Anterior cingulate cortex (tissue), 58 donors: ENCODE measurements at places on chromosomes 7 and 10.

DNA sequence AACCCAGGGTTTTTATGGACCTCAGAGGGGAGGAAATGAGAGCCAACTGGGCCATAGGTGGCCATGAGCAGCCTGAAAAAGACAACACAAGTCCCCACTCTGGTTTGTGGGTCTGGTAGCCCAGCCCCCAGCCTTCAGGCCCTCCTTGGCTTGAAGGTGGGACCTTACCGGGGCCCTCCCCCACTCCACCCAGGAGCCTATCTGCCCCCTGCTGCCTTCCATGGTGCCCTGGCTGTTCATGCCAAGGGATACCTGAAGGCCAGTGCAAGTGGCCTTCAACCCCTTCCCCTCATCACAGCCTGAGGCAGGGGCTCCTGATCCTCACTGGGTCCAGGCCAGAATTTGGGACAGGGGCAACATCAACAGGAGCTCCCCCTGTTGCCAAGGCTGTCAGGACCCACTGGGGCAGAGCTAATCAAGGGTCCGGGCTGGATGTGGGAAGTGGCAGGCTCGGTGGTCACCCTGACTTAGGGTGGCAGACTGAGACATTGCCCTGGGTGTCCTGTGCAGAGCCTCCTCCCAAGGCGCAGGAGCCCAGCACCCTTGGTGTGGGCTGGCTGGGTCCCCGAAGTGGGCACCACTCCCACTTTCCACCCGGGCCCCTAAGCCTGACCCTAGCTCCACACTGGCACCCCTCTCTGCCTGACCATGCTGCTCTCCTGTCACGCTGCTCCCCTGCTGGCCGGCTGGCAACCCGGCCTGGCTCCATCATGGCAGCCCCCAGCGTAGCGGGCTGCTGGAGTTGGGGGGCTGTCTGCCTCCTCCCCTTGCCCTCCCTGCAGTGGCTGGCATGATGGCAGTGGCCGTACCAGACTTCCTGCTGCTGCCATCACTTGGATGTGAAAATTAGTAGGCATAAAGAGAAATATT lies 6.4 kb downstream of the WDFY4 start:
- no peak for DNase-seq

- no peak for DNase-seq
Measured at GRCh38 chr7:140029072-140029471, 33.7 kb downstream of the PARP12 start.

DNA sequence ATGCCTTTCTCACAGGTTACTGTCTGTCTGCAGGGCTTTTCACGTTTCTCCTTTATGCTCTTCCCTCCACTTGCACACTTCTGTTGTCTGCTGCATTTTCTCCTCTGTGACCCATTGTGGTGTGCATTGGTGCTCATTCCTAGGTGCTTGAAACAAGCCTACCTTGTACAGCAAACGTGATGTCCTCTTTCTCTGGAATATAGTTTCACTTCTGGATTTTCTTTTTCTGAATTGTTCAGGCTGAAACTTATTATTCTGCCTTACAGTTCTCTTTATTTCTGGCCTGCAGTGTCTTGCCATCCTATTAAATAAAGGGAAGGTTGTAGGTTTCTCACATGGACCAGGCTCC lies 128.8 kb upstream of the SAMD8 start:
- no peak for DNase-seq

GRCh38 chr10:7642491-7643011 lies 24.2 kb downstream of the ITIH5 start:
- no peak for DNase-seq

DNA sequence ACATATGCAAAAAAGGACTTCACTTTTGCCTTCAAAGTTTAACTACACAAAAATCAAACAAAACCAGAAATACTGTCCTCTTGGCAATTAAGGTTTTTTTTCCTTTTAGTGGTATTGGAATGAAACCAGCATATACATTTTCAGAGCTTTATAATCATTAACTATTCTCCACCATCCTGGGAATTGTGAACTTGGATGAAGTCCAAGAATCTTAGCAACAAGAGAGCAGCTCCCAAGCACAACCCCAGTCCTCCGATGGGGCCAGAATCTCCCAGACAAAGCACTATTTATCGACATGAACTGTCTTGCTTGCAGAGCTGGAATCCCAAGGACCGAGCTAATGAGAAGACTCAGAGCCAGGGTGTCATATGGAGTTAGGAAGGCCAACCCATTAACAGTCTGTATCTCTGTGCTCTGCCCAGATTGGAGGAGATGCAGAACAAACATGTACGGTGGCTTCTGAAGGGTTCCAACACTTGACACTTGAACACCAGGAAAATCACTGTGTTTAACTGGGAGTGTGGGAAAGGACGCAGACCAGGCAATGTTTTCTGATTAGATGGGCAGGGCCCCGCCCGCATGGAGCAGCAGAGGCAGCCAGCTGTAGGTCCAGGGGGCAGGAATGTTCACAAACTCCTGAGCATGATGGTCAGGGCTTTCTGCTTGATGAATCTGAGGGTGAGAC lies 35.5 kb downstream of the PPP1R3C start:
- DNase-seq = peak; percentile 22

GRCh38 chr10:128050936-128051335 lies 75.3 kb downstream of the MKI67 start:
- DNase-seq = no peak

DNA sequence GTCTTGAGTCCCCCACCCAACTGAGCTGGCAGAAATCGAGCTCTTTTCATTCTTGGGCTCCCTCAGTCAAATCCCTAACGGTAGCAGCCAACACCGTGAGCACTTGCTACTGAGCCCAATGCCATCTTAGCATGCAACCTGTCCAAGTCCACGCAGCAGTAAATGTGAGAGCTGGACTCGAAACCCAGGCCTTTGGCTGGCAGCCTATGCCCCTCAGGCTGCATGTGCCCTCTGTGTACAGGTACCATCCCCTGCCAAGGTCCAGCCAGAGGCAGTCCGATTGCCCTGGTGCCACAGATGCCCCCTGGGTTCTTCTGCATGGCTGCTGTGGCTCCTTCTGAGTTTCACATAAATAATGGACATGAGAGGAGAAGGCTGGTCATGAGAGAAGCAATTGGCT lies 1.2 kb upstream of the TMEM273 start:
- no peak for DNase-seq

DNA sequence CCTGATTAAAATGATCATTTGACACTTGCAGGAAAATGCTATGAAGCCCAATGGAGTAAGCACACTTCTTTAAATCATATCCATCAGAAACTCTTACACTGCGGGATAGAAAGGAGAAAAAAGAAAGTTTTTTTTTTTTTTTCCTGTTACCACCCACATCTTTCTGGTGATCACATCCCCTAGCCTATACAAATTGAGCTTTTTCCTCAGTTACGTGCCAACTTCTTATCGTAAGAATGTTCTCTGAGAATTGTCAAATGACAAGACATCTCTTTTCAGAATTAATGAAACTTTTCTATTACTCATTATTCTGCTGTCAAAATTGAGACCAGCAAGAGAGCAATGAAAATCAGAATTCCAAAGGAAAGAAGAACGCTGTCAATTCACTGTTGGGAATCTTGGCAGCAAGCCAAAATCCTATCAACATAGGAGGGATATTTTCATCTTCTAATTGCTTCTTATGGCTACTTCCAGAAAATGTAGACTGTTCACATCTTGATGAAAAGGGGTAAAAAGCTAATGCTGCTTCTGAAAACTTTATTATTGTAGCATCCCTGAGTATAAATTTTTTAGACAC lies 179.5 kb downstream of the ADAM12 start:
- no peak for DNase-seq

DNA sequence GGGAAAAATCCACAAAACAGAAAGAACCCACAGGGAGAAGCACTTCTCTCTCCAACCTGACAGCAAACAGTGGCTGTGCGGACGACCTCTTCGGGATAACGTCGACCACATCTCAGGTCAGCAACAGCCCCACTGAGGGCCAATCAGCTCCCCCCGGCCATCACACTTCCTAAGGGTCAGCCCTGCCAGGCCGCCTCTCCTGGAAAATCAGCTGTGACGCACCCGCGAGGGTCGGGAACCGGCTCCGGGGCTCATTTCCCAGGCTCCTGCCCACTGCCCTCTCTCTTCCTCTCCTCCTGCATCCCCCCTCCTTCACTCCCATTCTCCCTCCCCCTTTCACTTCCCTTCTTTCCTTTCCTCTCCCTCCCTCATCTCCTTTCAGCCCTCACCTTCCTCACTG lies 118.3 kb downstream of the DIP2C start:
- DNase-seq = no peak

- no peak for DNase-seq
Measured at GRCh38 chr7:22470981-22471380, 29.0 kb downstream of the STEAP1B start.

DNA sequence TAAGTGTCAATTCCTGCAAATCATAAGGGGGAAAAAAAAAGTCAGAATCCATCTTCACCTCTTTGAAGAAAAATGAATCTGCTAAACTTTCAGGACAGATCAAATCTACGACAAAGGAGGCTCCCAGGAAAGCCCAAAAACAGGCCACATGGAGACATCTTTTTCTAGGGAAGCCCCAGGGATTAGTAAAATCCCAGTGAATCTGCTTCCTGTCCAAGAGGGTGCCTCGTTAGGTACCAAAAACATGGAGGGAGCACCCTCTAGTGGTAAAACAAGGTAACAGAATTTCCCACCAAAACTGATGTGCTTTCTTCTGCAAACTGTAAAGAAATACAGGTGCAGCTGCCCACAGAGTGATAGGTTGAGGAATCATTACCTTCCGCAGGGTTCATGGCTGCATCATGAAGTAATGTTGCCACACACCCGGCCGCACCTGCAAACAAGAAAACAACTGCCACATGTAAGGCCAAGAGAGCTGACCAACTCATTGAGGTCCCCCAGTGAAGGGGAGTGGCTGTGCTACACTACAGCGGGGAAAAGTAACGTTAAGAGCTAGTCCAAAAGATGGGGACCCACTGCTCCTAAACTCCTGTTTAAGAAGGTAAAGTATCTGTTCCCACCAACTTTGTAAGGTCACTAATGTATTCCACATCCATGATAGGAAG lies 7.9 kb downstream of the SLC25A28 start:
- DNase-seq = no peak

DNA sequence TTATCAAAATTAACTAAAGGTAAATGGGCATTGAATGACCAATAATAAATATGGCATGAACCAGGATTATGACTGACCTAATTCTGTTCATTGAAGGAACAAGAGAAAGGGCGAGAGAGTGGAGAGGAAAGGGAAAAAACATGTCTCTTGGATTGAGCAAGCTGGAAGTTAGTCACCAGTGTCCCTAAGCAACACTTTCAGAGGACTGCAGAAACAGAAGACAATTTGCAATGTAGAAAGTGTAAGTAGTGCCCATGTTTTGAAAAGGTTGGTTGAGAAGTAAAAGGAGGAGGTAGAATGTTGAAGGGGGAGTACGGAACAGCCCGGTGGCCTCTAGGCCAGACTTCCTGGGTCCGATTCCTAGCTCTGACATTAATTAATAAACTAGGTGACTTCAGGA lies 94.6 kb downstream of the FAS start:
- DNase-seq = no peak

- DNase-seq = no peak
Measured at GRCh38 chr10:106402458-106402857, 762.0 kb downstream of the SORCS1 start.

DNA sequence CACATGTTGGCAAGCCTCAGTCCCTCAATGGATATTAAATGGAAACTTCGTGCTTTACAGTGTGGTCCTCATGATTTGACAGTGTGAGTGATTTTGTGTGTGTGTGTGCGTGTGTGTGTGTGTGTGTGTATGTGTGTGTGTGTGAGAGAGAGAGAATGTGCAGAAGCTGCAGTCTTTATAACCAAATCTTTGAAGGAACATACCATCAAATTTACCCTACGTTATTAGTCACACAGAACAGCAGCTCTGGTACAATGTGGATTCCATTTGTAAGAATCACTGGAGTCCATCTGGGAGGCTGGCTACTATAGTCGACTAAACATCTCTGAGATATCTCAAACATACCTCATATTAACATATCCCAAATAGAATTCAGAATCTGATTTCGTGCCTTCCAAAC lies 928.0 kb upstream of the POT1 start:
- no peak for DNase-seq

- no peak for DNase-seq
Measured at GRCh38 chr7:134891696-134892678, 94.3 kb upstream of the AGBL3 start.

DNA sequence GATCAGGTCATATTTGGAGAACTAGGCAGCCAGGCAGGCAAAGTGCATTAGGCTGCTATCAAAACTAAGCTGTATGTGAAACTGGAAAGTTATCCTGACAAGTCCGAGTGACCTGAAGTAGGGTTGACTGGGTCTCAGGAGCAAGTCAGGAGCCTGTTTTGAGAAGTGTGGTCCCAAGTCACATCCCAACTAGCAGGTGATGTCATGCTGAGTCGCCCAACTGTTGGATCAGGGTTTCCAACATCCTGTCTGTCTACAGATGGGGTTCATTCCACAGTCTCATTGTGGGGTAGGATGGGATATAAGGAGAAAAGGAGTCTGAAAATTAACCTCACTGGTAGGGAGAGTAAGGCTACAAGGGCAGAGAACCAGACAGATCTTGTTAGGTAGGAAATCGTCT lies 27.0 kb downstream of the SLC26A4 start:
- no peak for DNase-seq

DNA sequence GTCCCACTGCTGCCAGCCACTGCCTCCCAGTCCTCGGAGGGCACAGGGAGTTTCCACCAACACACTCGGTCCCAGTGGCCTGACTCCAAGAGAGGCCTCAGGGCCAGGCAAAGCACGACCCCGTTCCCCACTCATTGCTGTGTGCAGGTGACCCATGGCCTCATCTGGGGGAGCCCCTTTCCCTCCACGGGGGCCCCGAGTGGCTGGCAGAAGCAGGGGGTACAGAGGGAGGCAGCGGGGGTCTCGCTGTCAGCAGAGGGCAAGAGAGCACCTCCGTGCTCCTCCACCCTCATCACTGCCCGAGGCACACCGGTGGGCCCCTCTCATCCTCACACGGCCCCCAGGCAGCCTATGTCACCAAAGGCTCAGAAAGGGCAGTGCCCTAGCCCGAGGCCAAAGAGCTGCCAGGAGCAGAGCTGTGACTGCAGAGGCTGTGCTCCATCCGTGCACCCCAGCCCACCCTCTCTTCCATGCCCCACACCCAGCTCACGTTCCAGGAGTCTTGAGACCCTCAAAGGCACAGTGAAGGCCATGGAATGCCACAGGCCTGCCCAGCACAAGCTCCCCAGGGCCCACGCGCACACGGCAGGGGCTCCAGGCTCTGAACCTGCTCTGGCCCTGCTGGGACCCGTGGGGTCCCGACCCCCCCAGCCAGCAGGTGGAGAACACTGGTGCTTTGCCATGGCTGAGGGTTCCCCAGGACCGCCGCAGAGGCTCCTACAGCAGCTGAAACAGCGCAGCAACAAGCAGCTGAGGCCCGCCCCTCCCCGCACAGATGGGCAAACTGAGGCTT lies 25.9 kb downstream of the MICALL2 start:
- no peak for DNase-seq

DNA sequence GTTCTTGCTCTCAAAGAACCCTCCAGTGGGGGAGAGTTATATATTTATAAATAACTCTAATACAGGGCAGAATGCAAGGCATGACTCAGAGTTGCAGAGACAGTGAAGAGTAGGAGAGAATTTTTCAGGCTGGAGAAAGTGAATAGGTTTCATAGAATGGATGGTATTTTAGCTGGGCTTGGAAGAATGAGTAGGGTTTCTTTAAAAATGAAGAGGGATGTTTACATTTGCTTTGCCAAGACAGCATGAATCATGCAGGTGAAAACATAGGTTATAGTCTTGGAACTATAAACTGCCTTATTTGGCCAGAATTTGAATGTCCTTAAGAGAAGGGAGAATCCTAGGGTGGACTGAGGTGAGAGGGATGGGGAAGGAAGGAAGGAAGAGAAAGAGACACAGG lies 124.8 kb downstream of the CPED1 start:
- no peak for DNase-seq
